ENCODE measurements at places on chromosomes 1 and 21. TPM values are rescaled to one million over a fixed set of nuclear protein-coding genes. Genes with fewer than 3 reads are reported as not detected.

The RPTN gene
- not detected for total RNA-seq

The DNTTIP2 gene
- total RNA-seq, result 50.3 TPM

The SLC6A17 gene
- 5.7 TPM for total RNA-seq

The ADAMTSL4 gene
- 9.5 TPM for total RNA-seq

The CR1L gene
- total RNA-seq, result not detected

The BSDC1 gene
- total RNA-seq, result 64.9 TPM

All from Panc1 (cell line).